ENCODE measurements at places on chromosomes 2 and 18. TPM values are rescaled to one million over a fixed set of nuclear protein-coding genes. Genes with fewer than 3 reads are reported as not detected.

SERPINB13 gene
- total RNA-seq = not detected

ZNF892 gene
- total RNA-seq = 4.7 TPM

FKBP1B gene
- 0.58 TPM for total RNA-seq

MC5R gene
- not detected for total RNA-seq

LBX2 gene
- total RNA-seq = 0.30 TPM

TTN gene
- 8.1 TPM for total RNA-seq

DOCK10 gene
- total RNA-seq = 180 TPM

MPP4 gene
- not detected for total RNA-seq

ADCYAP1 gene
- total RNA-seq = not detected

TAF4B gene
- 8.1 TPM for total RNA-seq

UGT1A4 gene
- total RNA-seq = not detected

TXNDC2 gene
- not detected for total RNA-seq

MAPRE3 gene
- 3.4 TPM for total RNA-seq

LYPD6 gene
- not detected for total RNA-seq

PARD6G gene
- total RNA-seq = 0.28 TPM

HAAO gene
- 0.44 TPM for total RNA-seq

MAP2 gene
- total RNA-seq = 0.47 TPM

SERPINB11 gene
- total RNA-seq = not detected

CABLES1 gene
- not detected for total RNA-seq

AKAIN1 gene
- total RNA-seq = not detected

MAPK4 gene
- not detected for total RNA-seq

VWA3B gene
- not detected for total RNA-seq

AGXT gene
- not detected for total RNA-seq

DQX1 gene
- 0.35 TPM for total RNA-seq

HAUS1 gene
- 23.2 TPM for total RNA-seq

FTCDNL1 gene
- total RNA-seq = 1.9 TPM

TNFAIP6 gene
- not detected for total RNA-seq

FAP gene
- not detected for total RNA-seq

IL36B gene
- not detected for total RNA-seq

GTF2A1L gene
- not detected for total RNA-seq

STAT4 gene
- 114 TPM for total RNA-seq

GAL3ST2 gene
- total RNA-seq = not detected

DES gene
- not detected for total RNA-seq

KLHL30 gene
- total RNA-seq = not detected

CCDC85A gene
- not detected for total RNA-seq
